ENCODE measurements at places on chromosomes 7 and 10.

GRCh38 chr7:55181762-55182161 lies 162.9 kb downstream of the EGFR start:
- no peak for DNase-seq

GRCh38 chr10:121268363-121268762 lies 329.9 kb downstream of the FGFR2 start:
- DNase-seq: no peak

DNA sequence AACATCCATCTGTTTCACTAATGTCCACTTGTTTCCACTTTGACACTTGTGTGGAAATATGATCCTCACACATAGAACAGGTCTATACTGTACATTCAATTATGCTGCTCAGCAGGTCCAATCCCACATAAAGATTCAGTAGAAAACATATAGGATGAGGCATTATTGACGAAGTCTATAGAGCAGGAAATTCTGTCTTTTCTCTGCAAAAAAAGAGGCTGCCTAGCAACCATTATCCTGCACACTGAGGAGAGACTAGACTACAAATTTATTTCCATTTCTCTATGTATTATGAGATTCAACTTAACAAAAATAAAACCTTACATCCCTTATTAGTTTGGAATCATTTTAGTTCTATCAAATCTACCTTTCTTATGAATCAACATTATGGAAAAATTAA lies 204.6 kb upstream of the POM121L12 start:
- DNase-seq: no peak

DNA sequence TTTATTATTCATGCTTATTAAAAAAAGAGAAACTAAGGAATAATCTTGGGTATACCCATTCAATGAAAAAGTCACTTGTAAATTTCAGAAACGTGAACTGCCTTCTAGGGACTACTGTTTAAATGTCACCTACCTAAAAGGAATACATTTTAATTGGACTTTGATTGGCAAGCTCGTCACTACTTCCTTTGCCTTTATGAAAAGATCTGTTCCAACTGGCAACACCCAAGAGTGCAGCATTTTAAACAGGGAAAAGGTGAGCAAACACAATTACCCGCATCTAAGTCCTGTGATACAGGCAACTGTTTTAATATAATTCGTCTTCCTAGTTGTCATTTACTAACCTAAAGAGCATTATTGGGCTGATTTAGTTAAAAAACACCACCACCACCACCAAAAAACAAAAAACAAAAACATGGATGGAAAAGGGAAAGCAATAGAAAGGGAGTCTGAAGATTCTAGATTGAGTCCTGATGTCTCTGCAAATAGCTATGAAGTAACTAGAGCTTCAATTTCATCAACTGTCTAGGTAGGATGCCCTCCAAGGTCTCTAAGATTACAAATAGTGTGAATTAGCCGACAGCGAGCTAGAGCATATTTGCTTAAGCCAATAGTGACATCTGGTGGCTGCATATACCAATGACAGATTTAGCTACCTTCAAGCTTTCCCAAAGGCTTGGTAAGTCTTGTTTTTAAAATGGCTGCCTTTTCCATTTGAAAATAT lies 33.8 kb upstream of the ICA1 start:
- DNase-seq: peak; percentile 87

DNA sequence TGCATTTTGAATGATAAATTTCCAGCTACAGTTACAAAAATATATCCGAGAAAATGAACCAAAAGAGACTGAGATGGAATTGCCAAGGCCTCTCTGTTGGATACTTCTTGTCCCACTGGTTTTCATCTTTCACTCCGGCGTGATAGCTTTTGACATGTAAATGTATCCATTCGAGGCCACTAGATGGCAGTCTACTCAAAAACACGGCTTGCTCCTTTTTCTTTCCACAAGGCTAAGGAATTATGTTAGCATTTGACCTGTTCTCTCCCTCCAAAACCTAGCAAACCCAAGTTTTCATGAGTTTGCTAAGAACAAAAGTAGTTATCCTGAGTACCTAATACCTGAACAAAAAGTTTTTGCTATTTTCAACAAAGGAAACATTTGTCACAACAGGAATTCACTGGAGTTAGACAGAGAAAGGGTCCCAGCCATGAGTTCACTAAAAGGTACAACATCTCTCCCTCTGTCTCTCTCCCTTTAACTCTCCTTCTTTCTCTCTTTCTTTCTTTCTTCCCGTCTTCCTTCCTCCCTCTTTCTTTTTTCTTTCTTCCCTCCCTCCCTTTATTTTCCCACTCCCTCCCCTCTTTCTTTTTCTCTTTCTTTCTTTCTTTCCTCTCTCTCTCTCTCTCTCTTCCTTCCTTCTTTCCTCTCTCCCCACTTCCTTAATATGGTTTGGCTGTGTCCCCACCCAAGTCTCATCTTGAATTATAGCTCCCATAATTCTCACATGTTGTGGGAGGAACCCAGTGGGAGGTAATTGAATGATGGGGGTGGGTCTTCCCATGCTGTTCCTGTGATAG lies 207.9 kb upstream of the MYO3A start:
- peak; percentile 83 for DNase-seq

GRCh38 chr10:98269435-98269912 lies 1.5 kb upstream of the LOXL4 start:
- DNase-seq: peak; percentile 98

GRCh38 chr7:150909200-150909995 lies 57.1 kb downstream of the AOC1 start:
- no peak for DNase-seq

- DNase-seq: peak; percentile 39
Observed at GRCh38 chr7:15326044-15326644, 235.7 kb downstream of the AGMO start.

DNA sequence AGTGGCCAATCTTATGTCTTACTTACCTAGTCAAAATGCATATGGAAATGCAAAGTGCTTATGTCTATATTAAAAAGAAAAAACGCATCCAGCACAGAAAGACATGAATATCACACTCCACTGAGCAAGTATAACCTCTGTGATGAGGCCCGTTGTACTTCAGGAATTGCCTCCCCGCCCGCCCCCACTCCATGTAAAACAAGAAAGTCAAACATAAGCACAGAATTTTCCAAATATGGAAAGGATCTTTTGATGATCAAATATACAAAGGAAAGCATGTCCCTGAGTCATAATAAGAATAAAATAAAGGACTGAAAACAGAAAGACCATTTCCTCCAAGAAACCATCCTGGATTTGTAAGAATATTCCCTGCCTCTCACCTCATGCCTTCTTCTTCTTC lies 229.1 kb downstream of the BAMBI start:
- no peak for DNase-seq

- no peak for DNase-seq
Observed at GRCh38 chr7:135602304-135602703, 44.6 kb downstream of the NUP205 start.

GRCh38 chr7:139054101-139054500 lies 18.3 kb upstream of the ZC3HAV1L start:
- DNase-seq: no peak

- DNase-seq: peak; percentile 6
Observed at GRCh38 chr7:94567396-94567795, 57.8 kb downstream of the CASD1 start.

DNA sequence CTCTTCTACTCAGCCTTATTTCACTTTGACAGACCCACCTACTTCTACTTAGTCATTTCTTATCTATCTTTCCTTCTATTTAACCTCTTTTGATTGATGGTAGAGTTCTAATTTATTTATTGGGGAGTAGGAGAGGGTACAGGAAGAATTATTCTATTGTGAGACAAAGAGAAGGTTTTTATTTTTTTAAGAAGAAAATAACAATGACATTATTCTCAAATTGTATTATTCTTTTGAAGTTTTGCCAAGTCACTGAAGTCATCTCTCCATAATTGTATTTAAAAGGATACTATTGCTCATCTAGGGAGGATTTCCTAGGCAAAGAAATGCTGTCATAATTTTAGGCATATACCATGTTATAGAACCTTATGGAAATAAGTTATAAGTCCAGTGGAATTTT lies 52.7 kb downstream of the ITGB8 start:
- DNase-seq: no peak

DNA sequence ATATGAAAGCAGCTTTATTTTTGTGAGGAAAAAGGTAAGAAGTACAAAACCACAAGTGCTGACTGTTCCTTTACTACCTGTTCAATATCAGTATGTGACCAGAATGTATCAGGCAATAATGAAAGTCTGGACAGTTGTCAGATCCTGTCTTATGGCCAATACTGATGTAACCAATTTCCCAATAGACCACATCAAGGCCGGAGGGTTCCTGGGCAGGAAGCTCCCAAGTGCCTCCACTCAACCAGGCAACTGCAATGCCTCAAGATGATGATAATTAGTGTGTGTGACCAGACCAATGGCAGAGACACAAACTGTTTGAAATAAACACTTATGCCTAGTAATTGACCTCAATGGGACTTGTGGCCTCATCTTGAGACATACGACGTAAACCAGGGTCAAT lies 149.4 kb upstream of the ASAH2 start:
- no peak for DNase-seq

DNA sequence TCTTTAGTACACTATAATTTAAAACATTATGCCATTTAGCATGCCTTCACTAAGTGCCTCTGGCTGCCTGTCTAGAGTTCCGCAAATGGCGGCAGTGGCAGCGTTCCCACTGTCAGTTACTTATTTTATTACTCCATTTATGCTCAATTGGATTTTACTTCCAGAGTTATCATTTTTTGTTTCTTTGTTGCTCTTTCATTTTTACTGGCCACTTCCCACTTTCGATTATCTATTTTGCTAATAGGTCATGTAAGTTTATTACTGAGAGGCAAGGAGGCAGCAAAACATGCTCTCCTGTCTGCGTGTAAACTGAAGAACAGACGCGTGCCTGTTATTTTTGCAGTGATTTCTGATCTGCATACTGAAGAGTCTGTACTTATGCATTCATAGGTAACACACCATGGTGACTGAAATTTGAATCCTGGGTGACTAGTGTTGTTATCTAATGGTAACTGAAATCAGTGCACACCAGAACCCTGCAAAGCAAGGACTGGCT lies 23.1 kb downstream of the KDM7A start:
- DNase-seq: no peak

DNA sequence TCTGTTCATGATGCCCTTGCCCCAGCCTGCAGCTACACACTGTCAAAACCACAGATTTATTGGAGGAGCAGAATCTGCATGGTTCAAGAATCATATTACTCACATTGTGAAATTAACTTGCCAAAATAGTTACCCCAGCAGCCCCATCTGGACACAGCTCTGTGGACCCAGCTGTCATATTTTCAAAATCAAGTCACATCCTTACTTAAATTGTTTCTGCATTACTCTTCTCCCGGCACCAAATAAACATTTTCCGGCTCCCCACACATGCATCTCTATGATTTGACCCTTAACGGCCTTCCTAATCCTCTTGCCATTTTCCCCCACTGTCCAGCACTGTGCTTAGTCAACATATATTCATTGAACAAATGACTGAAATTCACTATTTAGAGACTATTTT lies 43.8 kb upstream of the GPR26 start:
- no peak for DNase-seq

DNA sequence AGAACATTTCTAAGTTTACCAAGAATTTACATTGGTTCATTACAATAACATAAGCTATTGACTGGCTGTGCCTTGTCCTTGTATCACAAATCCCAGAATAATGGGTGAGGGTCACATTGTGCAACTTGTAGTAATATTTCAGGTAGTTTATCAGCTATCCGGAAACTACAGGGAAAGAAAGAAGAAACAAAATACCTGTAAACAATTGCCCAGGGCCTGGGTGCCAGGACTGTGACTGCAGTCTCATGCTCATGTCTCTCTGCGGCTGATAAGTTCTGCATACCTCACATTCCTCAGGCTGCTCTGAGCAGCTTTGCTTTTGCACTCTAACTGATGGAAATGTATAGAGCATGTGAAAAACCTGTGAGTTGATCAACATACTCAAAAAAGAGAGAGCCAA lies 131.8 kb upstream of the TRIM24 start:
- DNase-seq: peak; percentile 6

GRCh38 chr7:86790383-86790782 lies 146.7 kb downstream of the GRM3 start:
- DNase-seq: no peak

GRCh38 chr10:72756674-72757385 lies 64.9 kb downstream of the MCU start:
- DNase-seq: peak; percentile 85

DNA sequence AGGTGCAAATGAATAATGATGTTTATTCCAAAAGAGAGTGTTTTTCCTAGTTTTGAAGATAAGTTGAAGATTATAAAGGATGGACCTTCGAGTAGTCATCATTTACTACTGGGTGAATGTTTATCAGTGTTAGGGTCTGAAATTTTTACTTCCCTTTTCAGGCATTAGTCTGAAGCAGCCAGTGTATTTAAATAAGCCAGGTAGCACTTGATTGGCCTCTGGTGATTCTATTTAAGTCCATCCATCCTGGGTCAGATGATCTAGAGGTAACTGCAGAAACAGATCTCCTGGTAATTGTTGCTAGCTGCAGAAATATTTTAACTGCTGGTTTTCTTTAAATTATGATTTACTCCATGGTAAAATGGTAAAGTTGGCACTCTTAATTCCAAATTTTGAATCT lies 34.1 kb upstream of the AGR2 start:
- DNase-seq: no peak

GRCh38 chr10:77641788-77642397 lies 4.3 kb upstream of the KCNMA1 start:
- DNase-seq: peak; percentile 88

DNA sequence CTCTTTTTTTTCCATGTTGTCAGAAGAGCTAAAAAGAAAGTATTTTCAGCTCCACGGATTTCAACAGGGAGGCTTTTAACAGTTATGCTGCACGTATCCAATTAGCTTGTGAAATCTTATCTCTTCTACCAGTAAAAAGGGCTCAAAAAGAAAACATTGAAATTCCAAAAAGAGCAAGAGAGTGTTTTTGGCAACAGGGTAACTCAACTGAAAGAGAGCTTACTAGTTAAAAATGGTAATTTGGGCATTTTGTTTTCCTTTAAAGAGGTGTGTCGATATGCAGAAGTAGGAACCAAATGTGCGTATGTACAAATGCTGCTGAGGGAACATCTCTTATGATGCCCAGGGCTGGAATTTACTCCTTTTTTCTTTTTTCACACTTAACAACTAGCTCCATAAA lies 292.8 kb downstream of the PRKG1 start:
- peak; percentile 16 for DNase-seq

DNA sequence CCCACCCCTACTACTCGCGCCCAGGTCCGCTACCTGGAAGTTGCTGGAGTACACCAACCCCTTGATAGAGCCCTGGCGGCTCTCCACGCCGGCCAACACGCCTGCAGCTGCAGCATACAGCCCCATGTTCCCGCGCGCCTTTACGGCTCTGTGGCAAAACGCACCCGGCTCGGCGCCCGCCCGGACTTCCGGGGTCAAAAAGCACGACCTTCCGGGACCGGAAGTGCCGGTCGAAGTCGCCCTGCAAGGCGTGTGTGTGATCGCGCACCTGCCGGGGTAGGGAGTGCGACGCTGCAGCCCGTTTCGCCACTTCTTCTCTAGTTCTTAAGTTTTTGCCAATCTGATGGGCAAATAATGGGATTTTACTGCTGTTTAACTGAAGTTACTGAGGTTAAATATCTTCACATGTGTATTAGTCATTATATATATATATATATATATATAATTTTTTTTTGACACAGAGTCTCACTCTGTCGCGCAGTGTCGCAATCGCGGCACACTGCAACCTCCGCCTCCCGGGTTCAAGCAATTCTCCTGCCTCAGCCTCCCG lies at the start of gene NSUN5:
Gene NSUN5 (minus strand): TSS at position 162 of the 550 bp plus-strand sequence. CDS start 36 bp downstream, at position 126.
- DNase-seq: peak; percentile 75
